Suppressor macrophage treated with lipopolysaccharide for 1 hour (primary cell): ENCODE measurements at places on chromosomes 3 and 15.
A peak's percentile ranks its signal among the peaks of the same experiment; 100 is the strongest.

- no peak for DNase-seq
These were observed 11.8 kb downstream of the TM4SF18 start for GRCh38 chr3:149321640-149322039.

DNA sequence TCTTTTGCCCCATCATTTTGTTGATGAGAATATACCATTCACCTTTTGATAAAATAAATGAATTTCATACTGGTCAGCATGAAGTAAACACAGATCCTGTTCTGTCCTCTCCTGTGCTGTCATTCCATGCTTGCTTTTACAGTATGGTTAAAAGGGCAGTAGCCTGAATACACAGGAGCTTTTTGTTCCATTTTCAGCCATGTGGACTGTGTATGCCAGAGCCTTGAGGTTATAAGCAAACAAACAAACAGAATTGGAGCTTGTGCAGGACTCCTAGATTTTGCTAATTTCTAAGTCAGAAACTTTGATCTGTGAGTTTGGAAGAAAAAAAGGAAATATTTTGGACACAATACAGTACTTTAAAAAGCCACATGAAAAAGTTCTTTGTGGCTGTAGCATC lies 91.9 kb downstream of the LRRC28 start:
- no peak for DNase-seq

DNA sequence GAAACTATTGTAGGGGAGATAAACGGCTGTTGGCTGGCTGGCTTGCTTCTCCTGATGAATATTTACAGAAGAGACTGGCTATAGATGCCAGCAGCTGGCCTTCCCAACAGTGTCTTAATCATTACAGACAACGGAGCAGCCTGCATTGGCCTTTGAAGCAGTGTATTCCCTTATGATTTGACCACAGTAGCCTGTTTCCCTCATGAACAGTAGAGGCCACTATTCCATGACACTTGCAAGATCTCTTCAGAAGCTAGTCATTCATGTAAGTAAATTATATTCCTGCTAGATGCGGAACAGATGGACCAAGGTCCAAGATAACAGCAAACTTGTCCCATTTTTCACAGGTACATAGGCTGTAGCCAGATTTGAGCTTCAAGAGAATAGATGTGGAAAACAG lies 47.3 kb downstream of the TMCO5A start:
- peak; percentile 31 for DNase-seq

DNA sequence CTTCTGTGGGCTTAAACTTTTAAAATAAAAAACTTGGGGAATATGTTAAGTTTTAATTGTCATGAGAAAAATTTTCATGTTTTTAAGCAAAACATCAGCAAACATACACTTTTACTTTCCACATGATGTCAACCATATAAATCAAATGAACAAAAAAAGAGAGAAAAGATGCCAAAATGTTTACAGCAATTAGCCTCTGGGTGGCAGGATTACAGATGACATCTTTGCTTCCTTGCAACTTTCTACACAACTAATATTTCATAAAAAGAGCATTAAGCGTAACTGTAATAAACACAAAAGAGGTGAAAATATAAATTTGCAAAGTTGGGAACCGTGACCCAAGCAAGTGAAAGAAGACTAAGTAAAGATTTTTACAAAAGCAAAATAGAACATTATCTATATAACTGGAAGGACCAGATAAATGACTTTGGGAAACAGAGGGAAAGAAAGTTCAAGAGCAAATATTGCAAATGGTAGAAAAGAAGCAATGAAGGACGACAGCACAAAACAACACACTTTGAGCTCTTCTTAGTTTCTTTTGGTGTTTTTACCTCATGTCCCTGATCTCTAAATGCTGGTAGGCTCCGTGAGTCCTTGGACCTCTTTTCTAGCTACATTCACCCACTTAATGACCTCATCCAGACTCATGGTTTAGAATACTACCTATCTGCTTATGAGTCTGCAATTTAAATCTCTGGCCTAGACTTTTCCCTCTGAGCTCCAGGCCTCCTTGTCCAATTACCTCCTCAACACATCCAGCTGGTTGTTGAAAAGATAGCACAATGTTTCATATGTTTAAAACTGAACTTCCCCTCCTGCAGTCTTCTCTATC lies 9.4 kb downstream of the TP53BP1 start:
- DNase-seq = peak; percentile 20

DNA sequence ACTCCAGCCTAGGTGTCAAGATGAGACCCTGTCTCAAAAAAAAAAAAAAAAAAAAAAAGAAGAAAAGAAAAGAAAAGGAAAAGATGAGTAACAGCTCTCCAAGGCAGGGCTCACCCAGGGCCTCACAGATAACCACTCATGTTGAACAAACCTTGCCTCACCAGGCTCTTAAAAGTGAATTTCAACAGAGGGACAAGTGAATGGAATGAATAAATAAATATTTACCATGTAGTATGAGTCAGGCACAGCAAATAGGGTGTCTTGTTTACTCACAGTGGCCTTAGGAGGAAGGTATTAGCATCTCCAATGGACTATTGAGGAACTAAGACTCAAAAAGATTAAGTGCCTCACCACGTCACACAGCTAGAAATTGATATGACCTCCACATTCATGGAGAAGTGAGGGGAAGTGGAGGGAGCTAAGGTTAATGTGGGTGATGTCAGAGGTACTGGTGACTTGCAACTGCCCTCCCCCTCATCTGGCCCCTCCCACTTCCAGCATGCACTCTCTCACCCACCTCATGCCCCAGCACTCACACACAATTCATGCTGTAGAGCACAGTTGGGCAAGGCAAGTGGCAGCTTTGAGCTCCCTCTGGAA lies 255.5 kb downstream of the UACA start:
- DNase-seq = peak; percentile 91

GRCh38 chr15:39914977-39915376 lies 5.1 kb downstream of the GPR176 start:
- DNase-seq = no peak

GRCh38 chr3:127675651-127676391 lies 3.1 kb downstream of the ABTB1 start:
- DNase-seq = no peak

DNA sequence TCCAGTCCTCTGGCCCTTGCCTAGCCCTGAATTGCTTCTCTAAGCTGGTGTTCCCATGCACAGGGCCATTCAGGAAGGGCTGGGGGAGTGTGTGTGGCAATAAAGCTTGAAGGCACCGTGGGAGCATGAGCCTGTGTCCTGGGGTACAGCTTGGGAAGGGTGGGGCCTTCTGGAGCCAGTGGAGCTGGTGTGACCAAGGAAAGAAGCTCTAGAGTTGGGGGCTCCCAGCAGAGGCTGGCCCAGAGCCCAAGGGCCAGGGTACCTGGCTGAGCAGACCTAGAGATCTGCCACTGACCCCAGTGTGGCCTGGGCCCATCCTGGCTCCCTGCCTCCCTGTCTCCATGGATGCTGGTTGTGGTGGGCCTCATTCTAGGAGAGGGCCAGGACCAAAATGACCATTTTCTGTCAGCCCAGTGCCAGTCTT lies 8.1 kb downstream of the ABTB1 start:
- no peak for DNase-seq

- DNase-seq = no peak
These were observed 65.2 kb downstream of the ASTE1 start for GRCh38 chr3:130961458-130961857.

- DNase-seq = no peak
These were observed 159.7 kb downstream of the GOLIM4 start for GRCh38 chr3:167936019-167936418.

DNA sequence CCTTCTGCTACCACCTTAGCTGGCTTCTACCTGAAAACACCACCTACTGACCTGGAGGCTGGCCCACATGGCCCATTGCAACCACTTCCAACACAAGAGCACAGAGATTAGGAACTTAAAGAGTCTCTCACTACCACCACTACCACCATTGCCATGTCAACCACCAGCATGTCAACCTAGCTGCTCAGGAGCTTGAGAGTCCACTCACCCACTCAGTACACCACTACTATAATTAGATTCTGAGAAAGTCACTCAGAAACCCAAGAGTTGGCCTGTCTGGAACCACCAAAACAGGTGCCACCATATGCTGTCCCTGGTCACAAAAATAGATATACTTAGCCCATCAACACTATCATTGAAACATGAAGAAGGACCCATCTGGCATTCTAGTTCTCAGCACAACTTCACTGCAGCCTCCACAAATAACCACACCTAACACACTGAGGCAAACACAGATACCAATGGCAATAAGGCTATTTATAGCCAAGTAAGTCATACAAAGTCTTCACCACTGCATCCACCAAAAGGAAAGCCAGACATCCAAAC lies 806.7 kb upstream of the EPHA6 start:
- DNase-seq = no peak

- peak; percentile 92 for DNase-seq
These were observed 90.2 kb upstream of the KLF13 start for GRCh38 chr15:31236184-31237042.

- no peak for DNase-seq
These were observed 79.3 kb downstream of the MDFIC2 start for GRCh38 chr3:70233112-70233511.

DNA sequence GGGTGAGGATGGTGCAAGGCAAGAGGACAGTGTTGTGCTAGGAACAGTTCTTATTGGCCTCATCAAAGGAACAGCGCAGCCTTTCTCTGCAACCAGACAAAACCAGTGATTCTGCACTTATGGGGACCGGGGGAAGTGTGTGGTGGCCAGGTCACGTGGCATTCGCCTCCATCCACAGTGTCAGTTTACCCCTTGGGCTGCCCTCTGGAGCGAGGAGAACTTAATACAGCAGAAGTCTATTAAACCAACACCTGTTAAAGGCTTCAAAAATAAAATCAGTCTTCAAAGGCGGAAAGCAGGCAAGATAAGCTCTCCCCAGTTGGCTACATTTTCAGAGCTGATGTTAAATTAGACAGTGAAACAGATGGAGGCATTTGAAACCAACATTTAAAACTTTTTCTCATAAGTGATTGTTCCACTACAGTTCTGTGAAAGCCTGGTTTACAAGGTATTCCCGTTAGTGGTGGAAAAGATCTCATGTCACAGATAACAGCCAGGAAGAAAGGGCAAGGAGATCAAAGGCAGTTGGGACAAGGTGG lies 75.2 kb downstream of the LRIG1 start:
- DNase-seq = no peak

DNA sequence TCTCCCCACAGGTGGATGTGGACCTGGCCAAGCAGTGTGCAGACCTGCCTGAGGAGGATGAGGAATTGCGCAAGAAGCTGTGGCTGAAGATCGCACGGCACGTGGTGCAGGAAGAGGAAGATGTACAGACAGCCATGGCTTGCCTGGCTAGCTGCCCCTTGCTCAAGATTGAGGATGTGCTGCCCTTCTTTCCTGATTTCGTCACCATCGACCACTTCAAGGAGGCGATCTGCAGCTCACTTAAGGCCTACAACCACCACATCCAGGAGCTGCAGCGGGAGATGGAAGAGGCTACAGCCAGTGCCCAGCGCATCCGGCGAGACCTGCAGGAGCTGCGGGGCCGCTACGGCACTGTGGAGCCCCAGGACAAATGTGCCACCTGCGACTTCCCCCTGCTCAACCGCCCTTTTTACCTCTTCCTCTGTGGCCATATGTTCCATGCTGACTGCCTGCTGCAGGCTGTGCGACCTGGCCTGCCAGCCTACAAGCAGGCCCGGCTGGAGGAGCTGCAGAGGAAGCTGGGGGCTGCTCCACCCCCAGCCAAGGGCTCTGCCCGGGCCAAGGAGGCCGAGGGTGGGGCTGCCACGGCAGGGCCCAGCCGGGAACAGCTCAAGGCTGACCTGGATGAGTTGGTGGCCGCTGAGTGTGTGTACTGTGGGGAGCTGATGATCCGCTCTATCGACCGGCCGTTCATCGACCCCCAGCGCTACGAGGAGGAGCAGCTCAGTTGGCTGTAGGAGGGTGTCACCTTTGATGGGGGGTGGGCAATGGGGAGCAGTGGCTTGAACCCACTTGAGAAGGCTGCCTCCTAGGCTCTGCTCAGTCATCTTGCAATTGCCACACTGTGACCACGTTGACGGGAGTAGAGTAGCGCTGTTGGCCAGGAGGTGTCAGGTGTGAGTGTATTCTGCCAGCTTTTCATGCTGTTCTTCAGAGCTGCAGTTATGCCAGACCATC lies 8.6 kb downstream of the VPS18 start:
- peak; percentile 73 for DNase-seq

DNA sequence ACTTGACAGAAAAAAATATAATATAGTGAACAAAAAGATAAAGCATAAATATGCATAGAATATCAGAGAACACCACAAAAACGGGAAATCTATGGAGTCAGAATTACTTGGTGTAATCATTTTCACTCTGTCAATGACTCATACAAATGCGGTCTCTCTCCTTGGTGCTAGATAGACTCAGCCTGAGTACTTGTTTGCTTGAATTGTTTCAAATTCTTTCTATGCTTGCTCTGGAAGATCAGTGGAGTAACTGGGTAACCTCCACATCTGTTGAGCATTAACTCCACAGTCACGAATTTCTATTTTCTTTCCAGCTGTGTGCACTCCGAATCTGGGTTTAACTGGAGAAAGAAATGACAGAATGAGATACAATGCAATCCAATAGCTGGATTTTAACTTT lies 760.4 kb downstream of the ZPLD1 start:
- DNase-seq = no peak

GRCh38 chr15:45715528-45715927 lies 80.7 kb downstream of the SQOR start:
- no peak for DNase-seq

DNA sequence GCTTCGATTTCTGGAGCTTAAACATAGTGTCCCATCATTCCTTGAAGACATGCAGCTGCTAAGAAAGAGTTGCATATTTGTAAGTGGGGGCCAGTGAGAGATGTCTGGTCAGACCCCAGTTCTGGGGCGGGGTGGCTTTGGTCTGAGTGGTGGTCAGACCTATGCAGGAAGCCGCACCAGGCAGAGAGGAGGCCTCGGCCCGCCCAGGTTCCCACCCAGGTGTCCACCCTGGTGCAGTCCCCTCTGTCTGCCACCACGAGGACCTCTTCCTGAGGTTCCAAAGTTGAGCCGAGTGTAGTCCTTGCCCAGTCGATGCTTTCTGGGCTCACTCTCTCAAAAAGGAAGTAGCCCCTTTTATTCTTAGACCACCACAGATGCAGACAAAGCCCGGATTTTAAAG lies 122.6 kb upstream of the DLG1 start:
- no peak for DNase-seq

GRCh38 chr15:79562403-79562815 lies 130.3 kb downstream of the MINAR1 start:
- DNase-seq = no peak

DNA sequence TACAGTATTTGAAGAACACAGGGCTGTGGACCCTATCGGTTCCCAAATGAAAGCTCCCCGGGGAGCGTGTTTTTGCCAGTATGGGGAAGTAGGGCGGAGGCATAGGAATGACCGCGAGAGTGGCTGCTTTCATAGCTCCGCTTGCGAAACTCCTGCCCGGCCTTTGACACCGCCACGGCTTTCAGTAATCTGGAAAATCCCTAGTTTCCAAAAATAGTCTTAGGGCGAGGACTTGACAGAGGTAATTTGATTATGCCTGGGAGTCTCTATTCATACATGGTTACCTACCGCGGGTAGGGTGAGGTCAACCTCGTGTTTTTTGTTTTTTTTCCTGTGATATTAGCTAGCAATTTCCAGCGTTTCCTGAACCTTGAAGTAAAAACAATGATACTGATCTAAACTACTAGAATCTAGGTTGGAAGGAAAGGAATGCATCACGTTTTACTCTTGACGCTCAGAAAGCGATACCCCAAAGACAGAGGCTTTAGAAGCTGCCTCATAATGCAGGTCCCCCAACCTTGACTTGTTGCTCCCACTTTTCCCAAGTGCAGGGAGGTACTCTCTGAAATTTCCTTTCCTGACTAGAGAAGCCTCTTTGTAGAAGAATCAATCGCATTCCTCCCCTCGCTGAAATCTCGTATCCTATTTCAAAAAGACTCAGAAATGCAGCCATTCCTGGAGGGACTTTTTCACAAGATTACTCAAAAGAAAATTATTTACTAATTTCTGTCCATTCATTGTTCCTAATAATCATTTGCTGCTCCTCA lies 894 bp upstream of the CCNL1 start:
- peak; percentile 98 for DNase-seq
